ENCODE measurements at places on chromosomes 11 and 22. TPM values are rescaled to one million over a fixed set of nuclear protein-coding genes. Genes with fewer than 3 reads are reported as not detected.

Gene SF3A1
- total RNA-seq, result 207 TPM

Gene F2
- 0.20 TPM for total RNA-seq

Gene SCGB1A1
- not detected for total RNA-seq

DNA sequence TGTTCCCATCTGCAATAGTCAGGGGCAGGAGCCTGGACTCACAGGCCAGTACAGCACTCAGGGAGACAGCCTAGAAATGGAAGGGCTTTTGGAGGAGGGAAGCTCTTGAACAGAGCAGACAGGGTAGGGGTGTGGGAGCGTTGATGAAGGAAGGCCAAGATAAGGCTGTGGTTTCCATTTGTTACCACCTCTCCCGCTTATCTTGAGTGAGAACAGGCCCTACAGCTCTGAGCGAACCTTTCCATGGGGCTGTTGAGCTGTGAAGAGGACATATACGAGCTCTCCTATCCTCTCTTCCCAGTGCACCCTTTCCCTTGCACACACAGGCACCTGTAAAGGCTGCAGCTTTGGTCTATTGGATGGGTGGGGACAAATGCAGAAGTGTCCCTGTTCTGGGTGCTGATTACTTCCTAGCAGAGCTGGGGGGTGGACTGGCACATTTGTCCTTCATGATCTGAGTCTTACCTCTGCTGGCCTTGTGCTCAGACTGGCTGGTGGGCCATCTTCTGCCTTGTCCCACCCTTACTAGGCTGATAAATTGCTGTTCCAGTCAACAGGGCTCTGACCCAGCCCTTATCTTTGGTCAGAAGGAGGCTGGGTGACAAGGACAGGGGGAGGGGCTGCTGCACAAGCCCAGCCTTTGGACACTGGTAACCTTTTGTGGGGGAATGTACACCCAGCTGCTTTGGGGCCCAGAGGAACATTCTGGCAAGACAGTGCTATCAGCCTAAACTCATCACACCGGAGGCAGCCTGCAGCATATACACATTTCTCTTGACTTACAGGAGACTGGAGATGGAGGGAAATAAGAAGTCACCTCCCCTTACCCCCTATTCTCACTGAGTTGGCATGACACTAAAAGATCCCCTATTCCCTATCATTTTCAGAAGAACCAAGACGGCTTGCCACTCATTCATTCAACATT, 80.1 kb upstream of the NNMT start:
- DNase-seq, result no peak

DNA sequence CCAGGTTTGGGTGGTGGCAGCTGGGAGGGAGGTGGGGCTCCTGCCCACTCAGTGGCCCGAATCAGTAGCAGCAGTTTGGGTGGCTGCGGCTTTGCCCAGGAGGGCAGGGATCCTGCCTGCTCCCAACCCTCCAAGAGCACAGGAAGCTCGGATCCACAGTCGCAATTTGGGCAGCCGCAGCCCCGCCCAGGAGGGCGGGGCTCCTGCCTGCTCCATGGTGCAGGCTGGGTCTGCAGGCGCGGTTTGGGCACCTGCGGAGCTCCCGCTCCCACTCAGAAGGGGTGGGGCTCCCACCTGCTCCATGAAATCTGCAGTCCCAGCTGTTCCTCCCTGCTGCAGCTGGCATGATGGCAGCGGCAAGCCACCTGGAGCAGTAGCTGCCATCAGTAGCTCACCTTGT, 38.1 kb upstream of the CALCB start:
- DNase-seq, result no peak
